ENCODE measurements at places on chromosomes 4 and X.
A peak's percentile ranks its signal among the peaks of the same experiment; 100 is the strongest.

DNA sequence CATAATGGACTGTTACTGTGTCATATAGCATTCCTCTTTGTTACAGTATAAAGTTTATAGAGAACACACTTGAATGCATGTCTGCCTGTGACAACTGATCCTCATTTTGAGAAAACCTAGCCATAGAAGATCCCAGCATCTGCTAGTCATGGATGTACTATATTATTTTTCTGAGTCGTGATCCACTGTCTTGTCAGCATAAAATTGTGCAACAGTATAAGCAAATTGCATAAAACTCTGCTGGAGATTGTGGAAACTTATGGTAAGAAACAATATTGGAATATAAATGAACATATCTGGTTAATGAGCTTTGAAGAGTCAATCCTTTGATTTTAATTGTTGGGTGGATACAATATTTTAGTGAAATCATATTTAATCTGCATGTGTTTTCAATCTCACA is 3.6 kb downstream of the NEIL3 start:
- DNase-seq: no peak

DNA sequence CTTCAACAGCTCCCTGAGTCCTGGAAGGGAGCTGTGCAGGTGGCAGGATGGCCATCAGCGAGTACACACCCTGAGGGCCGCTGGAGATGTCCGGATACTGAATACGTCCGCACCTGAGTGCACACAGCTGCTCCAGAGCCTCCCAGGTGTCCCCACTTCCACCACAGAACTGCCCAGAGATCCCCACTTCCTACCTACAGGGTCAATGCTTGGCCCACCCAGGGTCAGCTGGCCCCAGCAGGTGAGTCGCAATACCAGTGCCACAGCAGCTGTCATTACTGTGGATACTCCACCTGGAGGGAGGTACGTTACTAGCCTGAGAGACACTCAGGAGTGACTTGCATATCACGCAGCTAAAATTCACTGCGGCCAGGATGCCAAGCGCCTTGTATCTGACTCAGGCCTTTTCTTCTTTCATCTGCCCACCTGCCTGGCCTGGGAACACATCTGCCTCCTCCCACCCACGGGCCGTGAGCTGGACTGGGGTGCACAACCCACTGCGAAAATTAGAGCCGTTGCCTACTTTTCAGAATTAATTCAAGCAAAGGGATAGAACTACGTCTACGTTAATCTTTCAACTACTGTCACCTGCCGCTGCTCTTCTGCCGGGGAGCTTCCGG is 9.4 kb downstream of the C4orf50 start:
- DNase-seq: no peak

DNA sequence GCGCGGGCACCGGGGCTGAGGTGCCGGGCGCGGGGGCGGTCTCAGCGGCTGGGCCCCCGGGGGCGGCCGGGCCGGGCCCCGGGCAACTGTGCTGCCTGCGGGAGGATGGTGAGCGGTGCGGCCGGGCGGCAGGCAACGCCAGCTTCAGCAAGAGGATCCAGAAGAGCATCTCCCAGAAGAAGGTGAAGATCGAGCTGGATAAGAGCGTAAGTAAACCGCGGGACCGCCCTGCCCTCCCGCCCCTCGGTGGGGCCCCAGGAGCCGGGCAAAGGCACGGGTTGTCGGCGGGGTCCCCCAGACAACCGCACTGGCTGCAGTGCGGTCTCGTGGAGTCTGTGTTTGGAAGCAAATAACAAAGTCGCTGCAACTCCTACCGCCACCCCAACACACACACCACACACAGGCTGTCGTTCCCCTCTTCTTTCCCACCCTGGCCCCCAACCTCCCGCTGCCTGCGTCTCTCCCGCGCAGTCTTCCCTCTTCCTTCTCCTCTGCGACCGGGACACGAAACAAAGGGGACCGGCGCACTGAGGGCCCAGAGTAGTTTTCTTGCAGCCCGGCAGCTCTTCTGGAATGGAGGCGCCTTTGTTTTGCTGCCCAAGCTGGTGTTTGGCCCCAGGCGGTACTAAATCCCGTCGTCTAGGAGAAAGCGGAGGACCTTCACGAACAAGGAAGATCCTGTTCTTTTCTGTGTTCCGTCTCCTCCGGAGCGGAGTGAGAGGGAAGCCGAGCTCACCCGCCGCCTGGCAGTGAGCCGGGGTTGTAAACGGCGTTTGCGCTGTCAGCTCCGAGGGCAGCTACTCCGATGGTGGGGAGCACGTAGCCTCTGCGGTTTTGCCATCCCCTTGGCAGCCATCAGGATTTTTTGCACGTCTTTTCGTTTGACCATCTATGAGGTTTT is 788 bp downstream of the SAP30 start:
- peak; percentile 49 for DNase-seq

GRCh38 chr4:76991161-76991660 is 41.7 kb downstream of the SEPTIN11 start:
- DNase-seq: no peak

- no peak for DNase-seq
Observed at GRCh38 chr4:169153481-169154087, 117.2 kb downstream of the SH3RF1 start.

DNA sequence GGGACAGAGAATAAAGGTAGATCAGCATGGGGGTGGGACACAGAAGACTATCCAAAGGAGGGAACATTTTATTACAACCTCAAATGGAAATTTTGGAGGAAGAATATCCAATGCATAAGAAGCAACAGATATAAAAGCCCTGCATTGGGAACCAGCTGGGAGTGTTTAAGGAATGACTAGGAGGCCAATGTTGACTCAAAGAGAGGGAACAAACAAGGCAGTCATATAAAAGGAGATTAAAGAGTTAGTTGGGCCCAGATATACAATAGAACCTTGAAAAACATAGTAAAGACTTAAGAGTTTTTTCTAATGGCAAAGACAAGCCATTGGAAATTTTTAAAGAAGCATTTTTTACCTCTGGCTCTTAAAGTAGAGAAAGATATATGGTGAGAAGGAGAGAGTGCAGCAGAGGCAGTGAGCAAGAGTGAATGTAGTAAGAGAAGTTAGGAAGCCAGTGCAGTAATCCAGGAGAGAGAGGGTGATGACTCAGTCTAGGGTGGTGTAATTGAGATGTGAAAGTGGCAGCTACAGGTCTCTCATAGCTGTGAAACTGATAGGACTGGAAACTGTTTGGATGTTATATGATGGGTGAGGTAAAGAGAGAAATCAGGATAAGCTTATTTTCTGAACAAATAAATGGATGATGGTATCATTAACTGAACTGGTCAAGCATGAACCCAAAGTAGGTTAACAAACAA is 182.2 kb upstream of the ATOH1 start:
- no peak for DNase-seq

- no peak for DNase-seq
Observed at GRCh38 chr4:119493419-119493818, 135.2 kb downstream of the PDE5A start.

DNA sequence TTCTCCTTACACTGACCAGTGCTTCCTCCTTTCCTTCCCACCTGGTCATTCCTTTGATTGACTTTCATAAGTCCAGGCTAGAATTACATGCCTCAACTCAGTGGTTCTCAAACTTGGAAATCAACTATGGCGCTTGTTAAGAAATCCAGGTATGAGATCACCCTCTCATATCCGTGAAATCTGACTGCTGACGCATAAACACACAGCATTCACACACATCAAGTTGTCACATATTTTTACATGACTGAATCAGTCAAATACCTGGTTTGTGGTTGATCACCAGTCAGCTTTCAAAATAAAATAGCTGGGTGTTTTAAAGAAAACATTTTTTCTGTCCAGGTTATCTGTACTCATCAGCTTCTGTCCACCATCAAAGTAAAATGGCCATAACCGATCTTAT is 433.5 kb downstream of the AFF2 start:
- DNase-seq: no peak

DNA sequence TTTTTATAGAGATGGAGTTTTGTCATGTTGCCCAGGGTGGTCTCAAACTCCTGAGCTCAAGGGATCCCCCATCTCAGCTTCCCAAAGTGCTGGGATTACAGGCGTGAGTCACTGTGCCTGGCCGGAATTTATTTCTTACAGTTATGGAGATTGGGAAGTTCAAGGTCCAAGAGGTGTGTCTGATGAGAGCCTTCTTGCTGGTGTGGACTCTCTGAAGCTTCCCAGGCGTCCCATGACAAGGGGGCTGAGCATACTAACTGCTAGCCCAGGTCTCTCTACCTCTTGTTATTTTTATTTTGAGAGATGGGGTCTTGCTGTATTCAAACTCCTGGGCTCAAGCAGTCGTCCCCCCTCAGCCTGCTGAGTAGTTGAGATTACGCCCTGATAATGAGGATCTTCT is 2.9 kb upstream of the NSD2 start:
- DNase-seq: no peak

DNA sequence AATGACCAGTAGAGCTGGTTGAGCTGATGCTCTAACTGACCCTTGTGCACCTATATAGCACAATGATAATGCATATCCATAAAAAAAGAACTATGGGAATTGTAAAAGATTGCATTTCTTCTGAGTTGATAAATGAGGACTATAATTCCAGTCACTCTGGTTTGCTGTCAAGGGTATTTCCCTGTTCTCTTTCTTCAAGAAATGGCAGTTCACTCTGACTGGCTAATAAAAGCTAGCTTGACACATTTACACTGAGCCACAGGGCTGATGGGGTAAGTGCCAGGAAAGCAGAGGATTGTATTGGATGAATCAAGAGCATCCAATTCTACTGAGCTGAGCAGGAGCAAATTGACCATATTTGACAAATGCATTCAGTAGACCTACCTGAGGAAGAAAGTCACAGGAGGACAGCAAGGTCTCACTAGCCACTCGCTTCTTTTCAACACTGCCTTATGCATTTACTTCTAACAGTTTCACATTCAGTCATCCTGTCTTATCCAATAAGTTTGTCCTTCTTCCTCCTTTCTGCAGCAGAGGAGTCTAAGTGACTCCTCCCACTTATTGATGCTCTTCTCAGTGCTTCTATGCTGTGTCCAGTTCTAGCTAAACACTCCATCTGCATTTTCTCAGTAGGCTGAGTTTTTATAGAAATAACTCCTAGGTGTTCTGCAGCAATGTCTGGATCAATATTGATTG is 43.0 kb downstream of the RBMX2 start:
- no peak for DNase-seq

DNA sequence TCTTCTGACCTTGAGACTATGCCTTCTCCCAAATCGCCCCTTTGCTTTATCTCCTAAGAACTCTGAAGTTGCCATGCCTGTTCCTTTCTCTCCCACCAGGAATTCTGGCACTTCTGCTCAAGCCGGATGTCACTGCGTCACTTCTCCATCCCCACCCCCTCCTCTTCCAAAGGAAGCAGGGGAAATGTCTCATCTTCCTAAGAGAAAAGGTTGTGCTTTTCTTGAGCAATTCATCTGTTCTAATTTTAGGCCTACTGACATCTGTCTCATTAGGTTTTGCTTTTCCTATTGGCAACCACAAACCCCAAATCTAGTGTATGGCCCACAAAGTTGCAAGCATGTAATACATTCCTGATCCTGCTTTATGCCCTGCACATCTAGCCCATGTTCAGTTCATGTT is 163.1 kb upstream of the PLAC1 start:
- no peak for DNase-seq

Measured in CD4-positive, alpha-beta T cell treated with Interleukin-6 for 4 hours (primary cell).